ENCODE measurements at places on chromosomes 3 and 15.

- DNase-seq: no peak
These were observed 30.9 kb downstream of the UBE3A start for GRCh38 chr15:25407950-25408349.

- DNase-seq: no peak
These were observed 591.4 kb downstream of the FOXP1 start for GRCh38 chr3:70992131-70992530.

GRCh38 chr3:10189557-10190354 is 25.0 kb downstream of the IRAK2 start:
- no peak for DNase-seq

DNA sequence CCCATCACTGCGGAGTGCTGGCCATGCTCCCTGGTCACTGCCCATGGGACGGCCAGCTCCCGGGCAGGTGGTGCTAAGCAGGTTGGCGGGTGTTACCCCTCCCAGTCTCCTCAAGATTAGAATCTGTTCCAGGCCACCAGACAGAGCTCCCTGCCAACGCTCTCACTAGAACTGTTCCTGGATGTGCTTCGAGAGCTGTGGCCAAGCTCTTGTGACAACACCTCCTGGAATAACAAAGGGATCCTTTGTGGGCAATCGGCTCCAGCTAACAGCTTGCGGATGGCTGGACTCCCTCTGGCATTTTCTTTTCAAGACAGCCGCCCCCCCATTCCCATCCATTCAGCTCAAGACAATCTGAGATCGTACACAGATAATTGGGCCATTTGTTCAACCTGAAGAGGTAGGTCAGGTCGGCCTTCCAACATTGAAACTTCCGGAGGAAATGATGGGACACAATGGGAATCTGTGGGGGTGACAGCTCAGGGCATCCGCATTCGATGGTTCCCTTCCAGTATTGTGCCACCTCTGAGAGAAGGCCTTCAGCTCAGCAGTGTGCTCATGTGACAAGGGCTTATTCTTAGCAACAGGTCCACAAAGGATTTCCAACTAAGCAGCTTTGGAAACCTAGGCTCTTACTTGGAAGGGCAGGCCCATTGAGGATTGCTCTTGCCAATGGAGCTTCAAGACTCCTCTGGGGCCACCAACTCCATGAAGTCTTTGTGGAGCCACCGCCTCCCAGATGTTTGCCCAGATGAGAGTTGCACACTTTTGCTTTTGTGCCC is 11.6 kb upstream of the EPHB3 start:
- DNase-seq: no peak

- DNase-seq: no peak
These were observed 21.8 kb upstream of the SLC25A38 start for GRCh38 chr3:39361252-39361927.

DNA sequence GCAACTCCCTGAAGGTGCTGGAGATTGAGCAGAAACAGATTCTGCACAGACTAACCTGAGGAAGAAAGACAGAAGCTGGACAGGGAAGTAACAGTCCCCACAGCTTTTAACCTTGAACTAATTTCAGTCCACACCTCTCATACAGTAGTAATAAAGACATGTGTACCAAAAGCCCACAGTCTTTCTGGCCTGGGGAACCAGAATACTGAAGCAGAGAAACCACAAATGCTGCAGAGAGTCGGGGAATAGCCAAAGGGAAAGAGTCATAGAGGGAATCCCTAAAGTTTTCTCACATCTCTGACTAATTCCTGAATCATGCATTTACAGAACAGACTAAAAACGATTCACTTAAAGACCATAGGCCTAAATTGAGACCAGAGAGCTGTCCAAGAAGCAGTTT is 503.4 kb upstream of the NECTIN3 start:
- no peak for DNase-seq

- no peak for DNase-seq
These were observed 13.6 kb upstream of the ONECUT1 start for GRCh38 chr15:52803467-52804306.

GRCh38 chr15:31305796-31306425 is 20.7 kb upstream of the KLF13 start:
- DNase-seq: no peak

- no peak for DNase-seq
These were observed 13.1 kb downstream of the HDGFL3 start for GRCh38 chr15:83194528-83194927.

DNA sequence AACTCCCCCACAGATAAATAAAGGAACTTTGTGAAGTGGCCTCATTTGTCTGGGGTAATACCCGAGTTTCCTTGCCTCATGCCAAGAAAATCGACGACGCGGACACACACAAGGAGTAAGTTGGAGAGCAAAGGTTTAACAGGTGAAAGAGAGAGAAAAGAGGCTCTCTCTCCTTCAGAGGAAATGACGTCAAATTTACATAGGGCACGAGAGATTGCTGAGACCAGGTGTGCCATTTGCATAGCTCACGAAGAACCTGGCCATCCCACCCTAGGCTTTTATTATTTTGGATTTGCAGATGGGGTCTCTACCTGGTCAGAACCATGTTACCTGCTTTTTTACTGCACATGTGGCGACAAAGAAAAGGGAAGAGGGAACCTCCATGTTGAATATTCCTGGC is 49.3 kb upstream of the IGF2BP2 start:
- DNase-seq: no peak

- peak; percentile 78 for DNase-seq
These were observed 34.3 kb downstream of the IRAK2 start for GRCh38 chr3:10198761-10199649.

DNA sequence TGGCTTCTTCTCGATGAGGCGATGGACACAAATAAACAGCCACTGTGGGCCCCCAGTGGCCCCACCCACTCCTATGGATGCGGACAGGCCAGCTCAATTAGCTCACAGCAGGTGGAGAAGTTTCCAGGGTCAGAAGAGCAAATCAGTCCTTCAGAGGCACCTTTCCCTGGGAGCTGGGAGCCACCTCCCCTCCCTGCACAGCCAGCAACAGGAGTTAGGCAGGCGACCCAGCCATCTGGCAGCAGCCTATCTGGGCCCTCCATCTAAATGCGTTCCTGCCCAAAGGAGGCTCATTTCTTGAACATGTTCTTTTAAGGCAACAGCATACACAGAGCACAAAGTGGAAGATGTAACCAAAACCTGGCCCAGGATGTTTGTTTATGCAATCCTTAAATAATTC is 211.9 kb upstream of the ARRDC4 start:
- DNase-seq: no peak

DNA sequence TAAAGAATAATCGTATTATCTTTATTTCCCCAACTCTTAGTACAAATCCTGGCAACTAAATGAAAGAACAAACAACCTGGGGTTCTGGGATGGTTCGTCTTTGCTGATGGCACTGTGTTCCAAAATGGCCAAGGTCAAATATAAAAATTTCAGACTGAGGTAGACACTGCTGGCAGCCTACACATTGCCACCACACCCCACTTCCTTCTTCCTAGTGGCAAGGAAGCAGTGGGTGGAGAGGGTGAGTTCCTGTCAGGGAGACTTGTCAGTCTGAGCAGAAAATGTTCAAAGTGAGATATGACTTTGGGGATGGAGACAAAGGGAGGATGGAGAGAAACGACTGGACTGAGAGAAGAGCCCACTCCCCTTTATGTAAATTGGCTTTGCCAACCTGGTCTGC is 69.6 kb downstream of the LMCD1 start:
- DNase-seq: no peak

DNA sequence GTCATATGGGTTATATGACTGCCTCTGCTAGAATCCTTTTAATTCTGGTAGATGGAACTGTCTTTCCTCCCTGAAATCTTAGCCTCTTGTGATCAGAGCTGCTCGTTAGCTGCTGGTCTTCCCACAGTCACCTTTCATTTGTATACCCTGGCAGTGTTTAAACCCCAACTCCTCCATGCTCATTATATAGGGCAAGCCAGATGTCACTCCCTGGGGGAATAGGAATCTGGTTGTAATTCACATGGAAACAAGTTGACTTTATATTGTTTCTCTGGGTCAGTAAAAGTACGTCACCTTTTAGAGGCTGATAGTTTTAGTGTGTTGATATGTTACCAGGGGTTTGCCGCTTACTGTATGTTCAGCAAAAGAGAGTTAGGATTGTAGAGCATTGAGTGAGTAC is 103.5 kb downstream of the ITPR1 start:
- DNase-seq: no peak

GRCh38 chr15:50190723-50191122 is 8.7 kb downstream of the SLC27A2 start:
- no peak for DNase-seq

- DNase-seq: no peak
These were observed 18.3 kb downstream of the TMED3 start for GRCh38 chr15:79329171-79329611.

DNA sequence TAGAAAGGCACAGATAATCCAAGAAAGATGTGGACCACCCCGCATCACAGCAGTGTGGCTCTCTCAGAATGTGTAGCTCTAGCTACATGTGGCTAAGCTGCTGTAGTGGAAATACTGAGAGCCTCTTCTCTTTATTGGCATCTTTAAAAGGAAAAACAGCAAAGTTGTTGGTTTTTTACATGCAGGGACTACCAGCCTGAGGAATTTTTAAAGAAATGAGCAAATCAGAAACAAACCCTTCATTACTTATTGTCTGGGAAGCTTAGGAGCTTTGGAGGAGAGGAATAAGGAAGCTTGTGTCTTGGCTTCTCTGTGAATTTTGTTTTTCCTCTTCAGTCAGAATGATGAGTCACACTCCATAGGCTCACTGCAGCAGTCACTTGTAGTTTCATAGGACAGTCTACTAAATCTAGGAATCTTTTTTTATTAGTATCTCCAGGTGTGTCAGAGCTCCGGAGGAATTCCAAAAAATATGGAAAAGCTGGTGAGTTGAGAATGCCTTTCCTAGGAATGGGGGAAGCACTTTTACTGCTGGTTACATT is 27.5 kb downstream of the POLG start:
- DNase-seq: no peak

- no peak for DNase-seq
These were observed 44.1 kb upstream of the GRAMD1C start for GRCh38 chr3:113794526-113794925.

GRCh38 chr3:29335438-29335837 is 54.6 kb downstream of the RBMS3 start:
- DNase-seq: no peak

- DNase-seq: no peak
These were observed 39.8 kb downstream of the THRB start for GRCh38 chr3:24454856-24455255.

GRCh38 chr3:183390844-183391243 is 37.6 kb downstream of the MCF2L2 start:
- DNase-seq: no peak

DNA sequence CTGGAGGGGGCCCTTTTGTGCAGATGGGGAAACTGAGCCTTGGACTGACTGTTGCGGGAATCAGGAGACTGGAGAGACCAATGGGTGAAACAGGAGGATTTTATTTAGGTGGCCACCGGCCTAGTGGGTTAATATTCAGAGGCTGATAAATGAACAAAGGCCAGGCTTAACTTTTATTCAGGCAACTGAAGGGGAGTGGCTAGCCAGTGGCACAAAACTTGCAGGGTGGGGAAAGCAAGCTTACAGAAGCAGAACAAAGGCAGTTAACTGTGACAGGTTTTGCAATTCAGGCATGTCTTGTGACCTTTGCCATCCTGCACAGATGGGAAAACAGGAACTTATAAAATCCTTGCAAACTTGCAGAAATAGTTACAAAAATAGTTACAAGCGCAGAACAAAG is 24.9 kb upstream of the ACAD9 start:
- no peak for DNase-seq

GRCh38 chr15:101187820-101188636 is 63.8 kb downstream of the CHSY1 start:
- DNase-seq: no peak

- DNase-seq: peak; percentile 79
These were observed 588 bp upstream of the VIPR1 start for GRCh38 chr3:42501681-42502428.

- no peak for DNase-seq
These were observed 229.8 kb downstream of the LRTM1 start for GRCh38 chr3:54698054-54698453.

GRCh38 chr3:99758502-99759177 is 59.0 kb upstream of the CMSS1 start:
- DNase-seq: no peak

DNA sequence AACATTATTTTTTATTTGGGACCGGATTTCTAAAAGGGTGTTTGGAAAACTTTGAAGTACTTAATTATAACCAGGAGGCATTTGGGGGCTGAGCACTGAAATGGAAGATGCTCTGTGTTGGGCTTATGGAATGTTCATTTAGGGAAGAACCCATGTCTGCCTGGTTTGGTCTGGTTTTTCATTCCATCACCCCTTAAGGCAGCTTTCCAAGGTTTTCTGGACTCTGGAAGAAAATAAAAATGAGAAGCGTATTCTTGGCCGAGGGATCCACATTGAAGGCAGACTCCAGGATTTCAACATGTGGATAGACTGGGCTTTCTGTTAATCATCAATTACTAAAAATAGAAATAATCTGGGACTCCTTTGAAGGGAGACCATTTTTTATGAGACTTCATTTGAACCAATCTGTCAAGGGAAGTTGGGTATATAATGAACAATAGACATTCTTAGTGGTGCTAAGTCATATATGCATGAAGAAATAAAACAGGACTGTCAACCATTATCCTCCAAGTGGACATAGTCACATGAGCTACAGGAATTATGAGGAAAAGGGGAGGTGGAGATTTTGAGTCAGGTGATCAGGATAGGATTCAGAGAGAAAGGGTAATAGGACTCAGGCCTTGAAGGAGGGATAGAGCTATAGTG is 270.5 kb upstream of the ADAMTS9 start:
- DNase-seq: no peak

DNA sequence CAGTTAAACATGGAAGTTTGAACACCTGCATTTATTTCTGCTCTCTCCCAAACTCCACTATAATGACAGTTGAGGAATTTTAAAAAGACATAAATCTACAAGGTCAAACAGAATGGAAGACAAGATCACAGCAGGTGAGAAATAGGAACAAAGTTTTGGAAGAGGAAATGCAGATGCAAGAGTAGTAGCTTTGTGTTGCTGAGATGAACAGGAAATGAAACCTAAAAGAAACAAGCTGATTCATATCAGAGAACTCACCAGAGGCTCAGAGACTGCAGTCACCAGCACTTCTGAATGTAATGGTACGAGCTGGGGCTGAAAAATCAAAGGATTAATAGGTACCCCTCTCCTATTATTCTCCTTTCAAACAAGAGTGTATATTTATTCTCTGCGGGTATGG is 459.9 kb downstream of the RAP2B start:
- peak; percentile 6 for DNase-seq

DNA sequence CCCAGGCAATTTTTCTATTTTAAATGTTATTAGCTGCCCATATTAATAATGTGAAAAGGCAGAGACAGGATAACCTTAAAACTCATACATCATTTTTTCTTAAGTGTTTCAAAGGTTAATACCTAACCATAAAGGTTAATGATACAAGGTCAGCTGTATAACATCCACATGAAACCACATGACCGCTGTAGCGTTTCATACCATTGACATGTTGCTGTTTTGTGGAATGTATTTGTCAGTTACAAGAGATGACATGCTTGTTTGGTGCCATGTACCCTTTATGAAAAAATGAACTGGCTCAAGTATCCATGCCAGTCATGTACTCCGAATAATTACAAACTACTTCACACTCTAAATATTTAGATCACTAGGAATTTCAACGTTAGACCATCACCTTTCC is 207.4 kb downstream of the FMN1 start:
- DNase-seq: no peak

GRCh38 chr3:32290619-32291018 is 52.1 kb downstream of the CMTM8 start:
- no peak for DNase-seq
